ENCODE measurements at places on chromosomes 6 and 20.

DNA sequence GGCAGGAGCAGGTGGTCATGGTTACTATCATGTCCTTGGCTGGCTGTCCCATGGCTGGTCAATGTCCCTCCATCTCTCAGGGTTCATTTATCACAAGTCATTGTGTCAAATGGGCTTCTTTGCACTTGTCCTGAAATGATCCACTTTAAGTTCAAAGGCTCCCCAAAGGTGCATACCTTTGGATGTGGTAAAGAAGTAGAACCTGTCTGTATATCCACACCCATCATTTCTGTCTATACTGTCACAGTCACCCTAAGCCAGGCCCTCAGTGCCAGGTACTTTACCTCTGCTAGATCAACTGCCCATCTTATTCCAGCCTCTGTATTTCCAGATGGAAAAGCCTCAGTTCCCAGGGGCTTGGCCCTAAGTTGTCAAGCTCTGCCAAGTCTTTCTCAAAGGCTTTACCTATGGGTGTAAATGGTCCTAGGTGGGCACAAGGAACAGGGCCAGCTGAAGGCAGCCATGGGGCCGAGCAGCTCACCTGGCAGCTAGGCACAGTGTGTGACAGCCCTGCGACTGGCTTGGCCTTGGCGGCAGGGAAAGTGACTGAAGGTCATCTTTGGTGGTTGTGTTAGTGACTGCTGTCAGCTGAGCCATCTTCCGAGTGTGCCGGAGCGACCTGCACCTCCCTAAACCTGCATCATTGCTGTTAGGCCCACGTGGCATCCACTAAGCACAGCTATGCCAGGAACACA, 198.4 kb downstream of the SYNDIG1 start:
- DNase-seq: no peak

DNA sequence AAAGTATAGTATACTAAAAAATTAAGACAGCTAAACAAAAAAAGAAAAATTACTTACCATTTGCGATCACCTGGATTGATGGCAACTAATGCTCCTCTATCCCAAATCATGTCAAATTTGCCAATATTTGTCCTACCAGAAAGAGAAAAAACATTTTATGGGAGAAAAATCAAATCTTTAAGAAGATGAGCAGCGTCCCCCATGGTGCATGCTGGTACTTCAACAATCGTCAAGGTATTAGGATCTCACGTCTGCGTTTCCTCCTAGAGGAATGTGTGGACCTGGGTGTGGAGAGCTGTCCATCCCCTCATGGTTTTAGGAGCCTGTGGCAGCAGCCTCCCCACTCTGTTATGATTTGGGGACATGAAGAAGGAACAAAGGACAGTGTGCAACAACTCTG, 16.0 kb downstream of the TPMT start:
- no peak for DNase-seq

DNA sequence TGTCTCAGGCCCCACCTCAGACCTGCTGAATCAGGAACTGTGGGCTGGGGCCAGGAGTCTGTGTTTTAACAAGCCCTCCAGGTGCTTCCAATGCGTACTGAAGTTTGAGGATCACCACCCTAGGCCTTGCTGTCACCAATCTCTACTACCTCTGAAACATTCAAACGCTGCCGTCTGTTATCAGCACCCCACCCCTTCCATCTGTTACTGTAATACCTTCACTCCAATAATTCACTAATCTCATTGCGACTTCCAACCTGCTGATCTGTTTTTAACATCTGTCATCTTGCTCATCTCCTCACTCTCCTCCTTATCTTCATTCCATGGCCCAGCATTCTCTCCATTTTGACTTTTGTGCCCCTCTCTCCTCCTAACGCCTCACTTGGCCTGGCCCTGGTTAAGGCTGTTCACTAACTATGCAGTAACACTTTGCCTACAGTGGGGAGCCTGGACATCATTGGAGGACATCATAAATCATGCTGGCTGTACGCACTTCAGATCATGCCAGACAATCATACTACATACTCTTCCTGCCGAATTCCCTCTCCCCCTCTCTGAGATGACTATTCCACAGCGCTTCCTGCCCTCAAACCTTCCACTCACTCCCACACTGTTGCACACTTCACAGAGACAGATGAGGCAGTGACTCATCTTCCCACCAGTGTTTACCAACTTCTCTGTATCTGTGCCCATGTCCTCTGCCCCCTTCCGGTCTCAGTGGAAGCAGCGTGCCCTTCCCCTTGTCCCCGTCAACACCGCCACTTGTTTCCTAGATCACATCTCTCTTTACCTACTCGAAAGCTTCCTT, 3.0 kb upstream of the GUCA1B start:
- peak; percentile 26 for DNase-seq

GRCh38 chr6:118306392-118307238, 241.5 kb upstream of the PLN start:
- DNase-seq: no peak

DNA sequence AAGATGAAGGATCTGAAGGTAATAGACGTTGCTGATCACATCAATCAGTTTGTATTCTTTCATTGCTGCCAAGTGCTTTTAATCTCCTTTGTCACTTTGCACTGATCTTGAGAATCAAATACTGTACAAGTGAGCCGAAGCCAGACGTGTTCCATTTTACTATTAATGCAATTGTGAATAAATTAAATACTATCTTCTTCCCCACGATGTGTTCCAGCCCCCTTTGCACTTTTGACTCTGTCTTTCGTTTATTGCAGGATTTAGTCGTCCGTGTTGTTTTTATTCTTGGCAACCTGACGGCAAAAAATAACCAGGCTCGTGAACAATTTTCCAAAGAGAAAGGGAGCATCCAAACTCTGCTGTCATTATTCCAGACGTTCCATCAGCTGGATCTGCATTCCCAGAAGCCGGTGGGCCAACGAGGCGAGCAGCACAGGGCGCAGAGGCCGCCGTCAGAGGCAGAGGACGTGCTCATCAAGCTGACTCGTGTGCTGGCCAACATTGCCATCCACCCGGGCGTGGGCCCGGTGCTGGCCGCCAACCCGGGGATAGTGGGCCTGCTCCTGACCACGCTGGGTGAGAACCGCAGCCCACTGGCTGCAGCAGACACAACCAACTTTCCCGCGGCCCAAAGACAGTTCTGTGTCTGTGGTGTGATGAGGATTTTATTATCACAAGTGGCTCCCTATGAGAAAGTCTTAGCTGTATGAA, 104.7 kb downstream of the ARMC2 start:
- DNase-seq: no peak
